ENCODE measurements at places on chromosomes 7 and 10.

- no peak for DNase-seq
Measured at GRCh38 chr7:99461221-99461620, 4.7 kb downstream of the ATP5MF start.

DNA sequence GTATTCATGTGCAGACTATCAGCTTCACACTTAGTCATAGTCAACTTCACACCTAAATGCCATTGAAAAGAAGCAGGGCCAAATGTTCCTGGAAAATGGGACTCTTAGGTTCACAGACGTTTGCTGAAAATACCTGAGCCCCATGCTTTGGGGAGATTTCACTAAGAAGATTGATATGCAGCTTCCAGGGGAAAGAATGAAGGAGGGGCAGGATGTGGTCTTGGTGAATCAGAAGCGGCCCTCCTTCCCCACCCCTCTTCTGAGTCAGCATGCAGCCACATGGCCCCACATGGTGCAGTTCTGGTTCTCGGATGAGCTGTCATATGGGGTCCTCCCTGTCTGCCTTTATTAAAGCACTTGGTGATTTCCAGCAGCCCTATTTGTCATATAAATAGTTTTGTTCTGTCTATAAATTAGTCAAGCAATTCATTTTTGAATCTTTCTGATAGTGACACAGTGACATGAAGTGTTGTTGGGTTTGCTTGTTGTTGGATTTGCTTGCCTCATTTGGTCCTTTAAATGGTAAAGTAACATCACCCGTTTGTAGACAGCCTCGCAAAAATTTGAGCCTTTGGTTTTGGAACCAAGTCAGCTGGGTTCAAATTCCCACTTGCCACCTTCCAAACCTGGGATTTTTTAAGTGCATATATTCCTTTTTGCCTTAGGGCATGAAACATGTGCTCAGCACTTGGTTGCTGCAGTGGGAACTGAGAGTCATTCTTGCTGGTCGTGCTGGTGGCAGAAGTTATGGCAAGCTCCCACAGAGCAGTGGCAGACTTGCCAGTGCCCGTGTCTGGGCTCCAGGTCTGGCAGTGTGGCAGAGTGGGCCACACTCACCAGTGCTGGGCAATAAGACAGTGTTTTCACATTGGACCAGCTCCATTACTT is 68.1 kb upstream of the CDK6 start:
- DNase-seq: no peak

- no peak for DNase-seq
Measured at GRCh38 chr7:37309493-37309892, 139.2 kb downstream of the ELMO1 start.

GRCh38 chr7:28481091-28481926 is 69.0 kb downstream of the CREB5 start:
- DNase-seq: no peak

DNA sequence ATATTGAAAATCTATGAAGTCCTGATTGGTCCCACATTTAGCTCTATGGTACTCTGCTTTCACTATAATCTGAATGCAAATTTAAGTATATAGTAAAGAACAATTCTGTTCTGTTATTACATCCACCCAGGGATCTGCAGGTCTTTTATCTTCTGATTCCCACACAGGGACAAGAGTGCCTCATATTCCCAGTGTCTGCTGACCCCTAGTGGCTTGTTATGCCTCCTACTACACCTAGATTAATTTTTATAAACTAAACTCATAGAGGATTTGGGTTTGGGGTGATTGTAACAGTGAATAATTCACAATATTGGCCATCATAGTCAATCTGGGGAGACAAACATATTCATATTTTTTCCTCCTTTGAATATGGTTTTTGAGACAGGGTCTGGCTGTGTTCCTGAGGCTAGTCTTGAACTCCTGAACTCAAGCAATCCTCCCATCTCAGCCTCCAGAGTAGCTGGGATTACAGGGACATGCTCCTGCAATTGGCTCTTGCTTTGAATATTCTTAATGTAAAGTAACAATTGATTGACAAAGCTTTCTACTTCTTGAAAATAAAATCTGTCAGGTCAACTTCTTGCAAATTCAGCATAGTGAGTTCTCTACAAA is 282.1 kb downstream of the KCND2 start:
- peak; percentile 40 for DNase-seq

DNA sequence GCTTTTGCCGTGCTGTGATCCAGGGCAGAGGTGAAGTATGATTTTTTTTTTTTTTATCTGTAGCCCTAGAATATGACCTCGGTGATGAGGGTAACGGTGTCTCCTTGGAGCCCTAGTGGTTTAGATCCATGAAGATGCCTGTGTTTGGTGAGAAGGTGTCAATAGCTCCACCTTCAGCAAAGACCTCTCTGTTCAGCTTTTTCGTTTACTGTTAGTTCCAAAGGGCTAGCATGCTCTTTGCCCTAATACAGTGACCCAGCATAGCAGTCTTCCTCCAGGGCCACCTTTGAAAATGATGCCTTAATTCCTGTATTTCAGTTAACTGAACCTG is 746 bp upstream of the MRPS16 start:
- DNase-seq: no peak

GRCh38 chr7:81383846-81384245 is 386.0 kb downstream of the HGF start:
- no peak for DNase-seq

DNA sequence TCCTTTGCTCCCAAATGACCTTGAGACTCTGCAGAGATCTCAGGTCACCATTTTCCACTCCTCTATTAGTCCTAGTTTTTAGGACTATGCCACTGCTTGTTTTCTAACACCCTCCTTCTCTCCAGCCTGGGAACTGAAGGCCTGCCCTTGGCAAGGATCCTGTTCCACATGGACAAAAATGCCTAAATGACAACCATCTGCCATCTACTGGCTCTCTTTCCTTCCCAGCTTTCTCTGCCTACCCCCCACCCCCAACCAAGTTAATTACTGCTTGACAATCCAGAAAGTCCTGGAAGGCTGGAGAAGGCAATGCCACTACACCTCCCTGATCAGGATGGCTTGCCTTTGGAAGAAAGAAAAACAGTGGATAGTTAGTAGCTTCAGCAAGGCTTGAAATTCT is 44.8 kb upstream of the SP8 start:
- no peak for DNase-seq

- no peak for DNase-seq
Measured at GRCh38 chr10:123783296-123783695, 108.3 kb downstream of the CPXM2 start.

DNA sequence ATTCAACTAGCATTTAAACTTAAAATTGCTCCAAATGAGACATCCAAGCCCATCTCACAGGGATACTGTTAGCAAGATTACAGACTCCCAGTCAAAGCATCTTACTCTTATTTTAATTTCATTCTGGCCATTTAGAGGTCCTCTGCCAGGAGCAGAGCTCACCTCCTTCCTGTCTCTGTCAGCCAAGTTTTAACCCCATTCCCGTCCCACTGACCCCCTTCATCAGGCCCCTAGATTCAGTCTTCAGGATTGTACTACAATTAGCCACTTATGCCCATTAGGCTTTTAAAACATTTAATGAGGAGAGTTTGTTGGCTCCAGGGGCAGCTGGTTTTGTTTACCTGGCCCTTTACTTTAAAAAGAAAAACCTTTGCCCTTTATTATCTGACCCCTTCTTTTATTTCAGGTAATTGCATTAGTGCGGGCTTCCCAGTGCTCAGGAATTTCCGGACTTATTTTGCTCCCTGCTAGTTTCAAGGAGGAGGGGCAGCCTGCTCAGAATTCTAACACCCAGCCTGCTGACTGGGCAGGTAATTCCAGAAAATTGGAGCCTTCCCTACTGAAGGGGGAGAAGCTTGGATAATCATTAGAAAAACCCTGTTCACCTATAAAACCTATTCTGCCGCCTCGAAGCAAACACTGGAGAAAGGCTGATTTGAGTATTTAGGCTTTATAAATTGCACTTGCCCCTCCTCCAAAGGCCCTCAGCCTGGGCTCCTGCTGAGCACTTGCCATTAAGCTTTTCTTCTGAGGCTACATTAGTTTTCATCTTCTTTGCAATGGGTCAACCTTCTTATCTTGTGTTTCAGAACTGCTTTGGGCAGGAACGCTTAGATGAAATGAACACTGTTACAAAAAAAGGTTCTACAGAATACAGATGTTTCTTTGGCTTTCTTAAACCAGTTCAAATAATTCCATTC is 200.5 kb upstream of the HPS1 start:
- no peak for DNase-seq

DNA sequence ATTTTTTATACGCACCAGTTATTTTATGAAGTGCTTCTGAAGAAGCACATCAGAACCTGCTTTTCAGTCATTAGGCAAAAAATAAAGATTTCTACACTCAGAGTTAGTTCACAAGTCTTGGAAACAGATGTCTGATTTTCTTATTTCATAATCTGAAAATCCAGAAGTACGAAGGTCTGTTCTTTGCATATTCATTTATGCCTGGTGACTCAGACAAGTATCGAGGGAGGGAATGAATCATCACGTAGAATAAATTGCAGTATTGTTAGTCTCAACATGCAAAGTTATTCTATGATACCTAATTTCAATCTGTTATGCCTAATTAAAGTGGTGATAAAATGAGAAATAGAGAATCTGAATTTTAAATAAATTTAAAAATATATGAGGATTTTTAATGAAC is 113.6 kb upstream of the SEM1 start:
- no peak for DNase-seq

GRCh38 chr7:116365797-116366196 is 133.7 kb upstream of the CAV2 start:
- no peak for DNase-seq

DNA sequence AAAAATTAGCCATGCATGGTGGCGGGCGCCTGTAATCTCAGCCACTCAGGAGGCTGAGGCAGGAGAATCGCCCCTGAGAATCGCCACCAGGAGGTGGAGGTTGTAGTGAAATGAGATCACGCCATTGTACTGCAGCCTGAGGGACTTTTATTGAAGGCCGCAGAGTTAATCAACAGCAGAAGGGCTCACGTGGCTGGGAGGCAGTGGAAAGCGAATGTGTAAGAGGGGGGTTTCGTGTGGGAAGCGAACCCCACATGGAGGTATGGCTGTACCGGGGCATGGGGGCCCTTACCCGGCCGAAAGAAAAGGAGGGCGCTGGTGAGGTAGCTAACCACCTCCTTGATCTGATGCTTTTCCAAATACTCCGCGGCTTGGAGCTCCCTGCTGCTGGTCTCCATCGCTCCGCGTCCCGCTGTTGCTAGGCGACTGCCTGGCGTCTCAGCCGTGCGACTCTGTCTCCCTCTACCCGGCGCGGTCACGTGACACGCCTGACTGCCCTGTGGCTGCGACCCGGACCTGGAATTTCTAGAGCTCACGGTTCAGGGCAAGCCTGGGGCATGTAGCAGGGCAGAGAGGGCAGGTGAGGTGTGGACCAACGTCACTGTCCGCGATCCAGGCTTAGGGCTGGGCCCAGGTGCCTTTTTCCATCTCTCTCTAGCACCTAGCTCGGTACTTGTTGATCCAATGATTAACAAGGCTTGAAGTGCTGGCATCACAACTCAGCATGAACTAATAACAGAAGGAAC is at the start of gene EFCAB10:
Gene EFCAB10 (minus strand): TSS at position 428 of the 746 bp plus-strand sequence. CDS start 30 bp downstream, at position 398.
- no peak for DNase-seq

GRCh38 chr7:69422574-69422985 is 175.7 kb upstream of the AUTS2 start:
- DNase-seq: no peak

- DNase-seq: no peak
Measured at GRCh38 chr7:117281562-117281961, 41.3 kb downstream of the WNT2 start.

DNA sequence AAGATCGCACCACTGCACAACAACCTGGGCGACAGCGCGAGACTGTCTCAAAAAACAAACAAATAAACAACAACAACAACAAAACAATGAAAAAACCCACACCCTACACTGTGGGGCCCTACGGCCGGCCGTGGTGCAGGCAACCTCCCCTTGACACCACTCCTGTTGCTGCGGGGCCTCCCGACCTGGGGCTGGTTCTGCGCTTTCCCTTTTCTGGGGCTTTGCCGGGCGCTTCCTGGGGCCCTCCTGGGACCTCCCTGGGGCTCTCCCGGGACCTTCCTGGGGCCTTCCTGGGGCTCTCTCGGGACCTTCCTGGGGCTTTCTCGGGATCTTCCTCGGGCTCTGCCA is 46.6 kb downstream of the INSIG1 start:
- no peak for DNase-seq

- DNase-seq: no peak
Measured at GRCh38 chr7:142323706-142324105, 65.8 kb upstream of the PRSS58 start.

GRCh38 chr10:16470747-16471146 is 33.9 kb downstream of the PTER start:
- DNase-seq: no peak

- DNase-seq: peak; percentile 82
Measured at GRCh38 chr10:13956826-13957225, 370.1 kb downstream of the PRPF18 start.

- DNase-seq: no peak
Measured at GRCh38 chr10:27713941-27714340, 31.7 kb downstream of the MKX start.

GRCh38 chr10:31623466-31623865 is 304.4 kb downstream of the ZEB1 start:
- peak; percentile 71 for DNase-seq

DNA sequence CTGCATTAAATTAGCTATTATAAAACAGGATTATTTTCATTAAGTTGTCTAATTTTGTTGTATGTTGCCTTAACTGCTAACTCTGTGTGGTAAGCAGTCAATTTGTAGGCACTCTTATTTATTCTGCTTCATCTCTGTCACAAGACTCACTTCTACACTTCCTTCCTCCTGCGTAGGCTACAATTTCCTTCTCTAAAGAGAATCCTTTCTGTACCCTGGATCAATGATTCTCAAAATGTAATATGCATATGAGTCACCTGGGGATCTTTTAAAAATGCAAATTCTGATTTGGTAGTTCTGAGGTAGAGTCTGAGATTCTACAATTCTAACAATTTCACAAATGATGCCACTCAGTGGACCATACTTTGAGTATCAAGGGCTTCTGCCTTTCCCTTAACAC is 4.4 kb upstream of the UBE2D1 start:
- DNase-seq: no peak

- no peak for DNase-seq
Measured at GRCh38 chr10:132739225-132739613, 46.7 kb downstream of the NKX6-2 start.

GRCh38 chr10:107689323-107689722 is 524.8 kb upstream of the SORCS1 start:
- no peak for DNase-seq

GRCh38 chr10:35961501-35961900 is 319.4 kb upstream of the FZD8 start:
- DNase-seq: no peak

GRCh38 chr7:111031916-111032315 is 59.0 kb upstream of the LRRN3 start:
- no peak for DNase-seq

- DNase-seq: no peak
Measured at GRCh38 chr7:1919539-1920265, 249.6 kb downstream of the ELFN1 start.

- no peak for DNase-seq
Measured at GRCh38 chr7:151819866-151820265, 57.0 kb downstream of the PRKAG2 start.

DNA sequence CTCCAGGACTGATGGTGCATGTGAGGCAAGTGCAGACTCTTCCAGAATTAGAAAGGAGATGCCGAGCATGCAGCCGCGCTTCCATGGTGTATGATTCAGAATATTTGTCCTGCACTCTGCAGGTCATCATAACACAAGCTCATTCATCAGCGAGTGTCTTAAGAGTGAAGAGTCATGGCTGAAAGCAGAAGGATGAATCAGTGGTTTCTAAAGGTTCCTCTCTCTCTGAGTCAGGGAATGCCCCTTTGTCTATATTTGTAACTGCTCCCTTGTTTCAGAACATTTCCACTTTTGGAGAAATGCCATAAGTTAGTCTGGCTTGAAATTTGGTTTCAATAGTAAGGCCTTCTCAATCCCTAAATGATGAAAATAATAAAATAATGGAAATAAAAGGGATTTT is 52.3 kb downstream of the HECW1 start:
- no peak for DNase-seq
